ENCODE measurements at places on chromosomes 3 and 15.
A peak's percentile ranks its signal among the peaks of the same experiment; 100 is the strongest.

DNA sequence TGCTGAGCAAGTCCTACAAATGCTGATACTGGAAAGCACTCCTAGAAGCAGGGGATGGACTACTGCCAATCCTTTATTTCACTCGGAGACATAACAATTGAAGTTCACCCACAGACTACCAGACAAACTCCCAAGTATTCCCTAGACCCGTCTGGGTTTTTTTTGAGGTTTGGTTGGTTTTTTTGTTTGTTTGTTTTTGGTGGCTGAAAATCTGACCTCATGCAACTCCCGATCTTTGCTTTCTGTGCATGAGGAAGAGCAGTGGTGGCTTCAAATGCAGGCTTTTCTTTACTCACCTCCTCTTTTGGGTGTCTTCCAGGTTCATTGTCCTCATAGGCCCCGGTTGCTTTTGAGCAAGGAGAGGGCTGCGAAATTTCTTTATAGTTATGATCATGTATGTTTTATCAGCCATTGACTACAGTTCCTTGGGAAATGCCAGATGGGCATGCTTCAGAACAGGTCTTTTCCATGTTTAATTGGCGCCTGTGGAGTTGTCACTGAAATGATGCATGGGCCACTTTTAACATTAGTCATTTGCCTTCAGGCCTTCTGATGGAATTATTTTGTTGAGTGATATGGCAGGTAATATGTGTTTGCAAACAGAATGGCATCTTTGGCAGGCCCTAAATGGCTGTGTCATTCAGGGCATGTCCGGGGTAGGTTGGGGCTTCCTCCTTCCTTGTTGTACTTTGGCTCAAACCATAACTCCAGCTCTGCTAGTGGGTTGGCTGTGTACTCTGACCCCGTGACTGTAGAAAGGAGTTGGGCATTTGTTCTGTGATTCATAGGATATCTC lies 81.3 kb upstream of the ZBED2 start:
- no peak for DNase-seq

DNA sequence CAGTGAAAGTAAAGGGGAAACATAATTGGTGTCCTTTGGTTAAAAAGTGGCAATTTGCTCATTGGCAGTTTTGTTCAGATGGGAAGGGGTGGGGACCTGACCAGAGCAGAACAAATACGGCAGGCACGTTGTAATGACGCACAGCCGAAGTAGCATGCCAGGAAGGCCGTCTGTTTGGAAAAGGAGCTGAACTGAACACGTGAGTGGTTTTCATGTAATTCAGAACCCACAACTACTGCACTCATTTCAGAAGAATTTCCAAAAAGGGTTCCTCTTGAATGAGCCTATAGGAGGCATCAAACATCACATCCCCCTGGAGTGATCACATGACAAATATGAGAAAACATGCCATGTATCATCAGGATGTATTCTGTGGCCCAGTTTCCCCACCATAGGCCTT lies 42.9 kb upstream of the LMCD1 start:
- no peak for DNase-seq

DNA sequence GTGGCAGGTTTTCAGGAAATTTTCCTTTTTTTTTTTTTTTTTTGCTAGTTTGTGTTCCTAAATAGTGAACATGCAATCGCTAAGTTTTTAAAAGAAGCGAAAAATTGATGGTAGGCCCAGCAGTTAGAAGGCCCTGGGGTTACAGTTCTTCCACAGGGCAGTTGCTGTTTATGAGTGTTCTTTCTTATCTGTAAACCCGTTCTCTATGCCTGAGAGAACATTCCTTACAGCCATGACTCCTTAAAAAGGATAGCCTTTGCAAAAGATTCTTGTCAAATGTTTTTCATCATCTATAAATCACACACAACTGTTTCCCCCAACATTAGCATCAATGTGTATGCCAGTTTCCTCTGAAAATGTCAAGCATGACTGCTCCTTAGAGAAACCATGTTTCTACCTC lies 23.8 kb upstream of the MYZAP start:
- no peak for DNase-seq

- DNase-seq = no peak
Observed at GRCh38 chr15:79451361-79451999, 19.3 kb downstream of the MINAR1 start.

DNA sequence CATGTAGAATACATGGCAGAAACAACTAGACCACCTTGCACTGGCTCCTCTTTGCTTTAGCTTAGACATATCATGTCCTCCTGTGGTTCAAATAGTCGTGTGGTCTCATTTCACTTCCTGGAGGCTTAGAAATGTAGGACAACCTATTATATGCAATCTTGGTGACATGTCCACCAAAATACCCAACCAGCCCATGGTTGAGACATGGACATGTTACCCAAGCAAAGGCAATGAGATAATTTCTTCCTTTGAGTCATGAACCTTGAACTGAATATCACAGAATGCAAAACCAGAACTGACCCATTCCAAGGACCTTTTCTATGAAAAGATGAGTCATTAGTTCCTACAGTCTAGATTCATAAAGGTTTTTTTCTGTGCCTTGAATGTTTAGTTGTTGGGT lies 309.0 kb upstream of the MDFIC2 start:
- DNase-seq = no peak

- no peak for DNase-seq
Observed at GRCh38 chr15:57565311-57565710, 26.4 kb upstream of the MYZAP start.

DNA sequence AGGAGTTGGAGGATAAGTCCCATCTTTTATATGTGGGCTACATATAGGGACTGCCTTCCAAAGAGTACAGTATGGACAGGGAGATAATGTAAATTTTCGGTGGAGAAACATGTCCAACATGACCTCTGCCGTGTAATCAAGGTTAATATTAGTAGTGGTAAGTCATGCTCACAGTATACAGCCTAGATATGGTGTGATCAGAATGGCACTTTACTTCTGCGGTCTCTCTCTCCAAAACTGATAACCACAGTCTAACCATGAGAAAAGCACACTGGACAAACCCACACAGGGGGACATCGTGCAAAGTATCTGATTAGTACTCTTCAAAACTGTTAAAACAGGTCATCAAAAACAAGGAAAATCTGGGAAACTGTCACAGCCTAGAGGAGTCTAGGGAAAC lies 66.6 kb upstream of the PLCL2 start:
- no peak for DNase-seq

DNA sequence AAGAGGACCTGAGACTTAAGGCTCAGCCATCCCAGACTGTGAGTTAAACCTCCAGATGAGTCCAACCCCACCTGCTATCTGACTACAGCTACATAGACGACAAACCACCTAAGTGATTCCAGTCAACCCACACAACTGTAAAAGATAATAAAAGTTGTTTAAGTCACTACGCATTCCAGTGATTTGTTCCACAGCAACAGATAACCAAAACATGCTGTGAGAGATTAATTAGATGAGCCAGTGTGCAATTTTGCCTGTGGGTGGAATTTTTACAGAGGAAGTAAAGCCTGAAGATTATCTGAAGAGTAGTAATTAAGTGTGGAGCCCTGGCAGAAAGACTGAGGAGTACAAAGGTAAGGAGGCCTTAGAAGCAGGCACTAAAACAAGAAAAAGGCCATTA lies 5.4 kb downstream of the BTBD1 start:
- no peak for DNase-seq

DNA sequence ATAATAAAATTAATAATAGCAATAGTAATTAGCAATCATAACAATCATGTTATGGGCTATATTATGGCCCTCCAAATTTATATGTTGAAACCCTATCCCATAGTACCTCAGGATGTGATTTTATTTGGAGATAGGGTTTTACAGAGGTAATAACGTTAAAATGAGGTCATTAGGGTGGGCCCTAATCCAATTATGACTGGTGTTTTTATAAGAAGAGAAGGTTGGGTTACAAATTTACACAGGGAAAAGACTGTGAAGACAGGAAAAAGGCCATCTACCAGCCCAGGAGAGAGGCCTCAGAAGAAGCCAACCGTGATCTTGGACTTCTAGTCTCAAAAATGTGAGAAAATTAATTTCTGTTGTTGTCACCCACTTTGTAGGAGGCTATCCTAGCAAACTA lies 353.1 kb downstream of the CHL1 start:
- DNase-seq = no peak

GRCh38 chr3:71380096-71380495 lies 203.4 kb downstream of the FOXP1 start:
- DNase-seq = no peak

GRCh38 chr3:129614927-129615363 lies 8.5 kb upstream of the PLXND1 start:
- no peak for DNase-seq

- no peak for DNase-seq
Observed at GRCh38 chr15:57540211-57540610, 51.5 kb upstream of the MYZAP start.

- DNase-seq = no peak
Observed at GRCh38 chr3:120072867-120073525, 21.3 kb downstream of the GSK3B start.

GRCh38 chr3:54357301-54357700 lies 234.9 kb downstream of the CACNA2D3 start:
- DNase-seq = no peak

DNA sequence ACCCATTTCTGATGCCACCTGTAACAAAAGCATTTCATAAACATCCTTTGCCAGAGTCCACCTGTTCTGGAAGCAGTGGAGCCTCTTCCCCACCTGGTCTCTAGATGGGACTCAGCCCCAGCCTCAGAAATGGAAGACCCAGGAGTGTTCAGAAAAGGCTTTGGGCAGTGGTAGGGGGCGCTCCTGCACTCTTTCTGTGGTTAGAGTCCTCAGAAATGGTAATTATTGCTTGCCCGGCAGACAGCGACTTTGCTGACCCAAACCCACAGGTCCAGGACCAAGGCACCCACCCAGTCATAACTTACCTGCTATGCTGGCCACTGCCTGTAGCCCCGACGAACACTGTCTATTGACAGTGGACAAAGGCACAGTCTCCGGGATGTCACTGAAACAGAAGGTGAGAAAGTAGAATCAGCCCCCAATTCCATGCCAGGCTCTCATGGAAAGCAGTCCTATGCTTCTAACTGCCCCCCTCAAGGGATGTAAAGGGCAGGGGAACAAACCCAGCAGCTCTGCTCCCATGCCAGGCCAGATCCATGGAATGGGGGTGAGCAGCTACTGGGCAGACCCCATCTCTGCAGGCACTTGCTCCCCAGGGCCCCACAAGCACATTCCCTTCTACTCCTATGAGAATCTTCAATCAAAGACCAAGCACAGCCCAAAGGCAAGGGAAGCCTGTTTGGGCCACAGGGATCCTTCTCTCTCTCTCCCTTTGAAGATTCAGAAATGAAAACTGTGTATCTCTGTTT lies 5.1 kb downstream of the ACAA1 start:
- DNase-seq = no peak

- no peak for DNase-seq
Observed at GRCh38 chr3:122014741-122015140, 7.3 kb downstream of the ILDR1 start.

GRCh38 chr15:75989045-75989444 lies 23.2 kb downstream of the NRG4 start:
- DNase-seq = no peak

GRCh38 chr3:150341891-150342290 lies 66.2 kb upstream of the TSC22D2 start:
- DNase-seq = no peak

- no peak for DNase-seq
Observed at GRCh38 chr15:99135194-99135593, 30.3 kb downstream of the SYNM start.

DNA sequence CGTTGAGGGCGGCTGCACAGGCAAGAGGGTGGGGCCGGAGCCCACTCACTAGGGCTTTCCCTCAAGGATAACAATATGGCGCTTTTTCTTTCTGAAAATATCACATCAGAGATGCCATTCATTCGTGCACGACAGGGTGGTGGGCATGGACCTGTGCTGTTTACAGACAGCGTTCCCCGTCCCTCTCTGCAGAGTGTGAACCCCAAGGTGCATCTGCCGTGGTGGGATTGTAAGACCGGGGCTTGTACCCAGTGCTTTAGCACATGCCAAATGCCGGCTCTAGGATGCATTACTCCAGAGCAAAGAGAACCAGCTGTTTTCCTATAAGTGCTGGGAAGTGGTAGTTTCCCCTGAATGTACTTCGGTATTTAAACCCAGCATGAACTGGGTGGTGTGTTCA lies 37.0 kb downstream of the CHDH start:
- no peak for DNase-seq

- DNase-seq = no peak
Observed at GRCh38 chr15:53758412-53758811, 1.1 kb downstream of the WDR72 start.

- no peak for DNase-seq
Observed at GRCh38 chr15:44207643-44208042, 12.6 kb upstream of the FRMD5 start.

- no peak for DNase-seq
Observed at GRCh38 chr15:77017091-77017660, 22.2 kb downstream of the PSTPIP1 start.

GRCh38 chr3:20741381-20741780 lies 555.4 kb upstream of the SGO1 start:
- no peak for DNase-seq

- DNase-seq = no peak
Observed at GRCh38 chr15:38864827-38865581, 300.4 kb upstream of the RASGRP1 start.

- no peak for DNase-seq
Observed at GRCh38 chr15:100671858-100672543, 69.6 kb downstream of the ASB7 start.

GRCh38 chr15:92226020-92226612 lies 167.6 kb upstream of the ST8SIA2 start:
- no peak for DNase-seq

GRCh38 chr3:20225769-20226168 lies 39.8 kb upstream of the SGO1 start:
- peak; percentile 5 for DNase-seq

DNA sequence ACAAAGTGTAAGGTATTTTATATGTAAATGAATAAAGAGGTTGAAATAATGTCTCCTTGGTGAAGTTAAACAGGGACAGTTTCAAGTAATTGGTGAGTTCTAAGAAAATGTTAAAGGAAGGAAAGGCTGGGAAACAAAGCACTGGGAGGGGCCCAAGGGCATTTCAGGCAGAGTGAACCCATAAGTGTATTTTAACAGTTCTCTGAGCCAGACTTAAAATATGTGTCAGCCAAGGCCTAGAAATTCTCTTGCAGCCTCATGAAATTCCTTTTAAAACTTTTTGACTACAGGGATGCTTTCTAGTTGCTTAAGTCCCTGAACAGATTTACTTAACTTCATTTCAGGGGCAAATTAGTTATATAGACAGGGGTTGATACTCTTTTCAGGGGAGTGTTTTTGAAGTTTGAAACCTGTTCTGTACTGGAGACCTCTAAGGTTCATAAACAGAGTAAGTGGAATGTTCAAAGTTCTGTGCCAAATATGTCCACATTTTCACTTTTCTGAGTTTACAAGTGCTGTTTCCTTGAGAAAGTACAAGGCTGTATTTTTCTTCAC lies 77.6 kb downstream of the GALK2 start:
- no peak for DNase-seq

GRCh38 chr3:148329481-148330235 lies 368.0 kb upstream of the AGTR1 start:
- peak; percentile 44 for DNase-seq

DNA sequence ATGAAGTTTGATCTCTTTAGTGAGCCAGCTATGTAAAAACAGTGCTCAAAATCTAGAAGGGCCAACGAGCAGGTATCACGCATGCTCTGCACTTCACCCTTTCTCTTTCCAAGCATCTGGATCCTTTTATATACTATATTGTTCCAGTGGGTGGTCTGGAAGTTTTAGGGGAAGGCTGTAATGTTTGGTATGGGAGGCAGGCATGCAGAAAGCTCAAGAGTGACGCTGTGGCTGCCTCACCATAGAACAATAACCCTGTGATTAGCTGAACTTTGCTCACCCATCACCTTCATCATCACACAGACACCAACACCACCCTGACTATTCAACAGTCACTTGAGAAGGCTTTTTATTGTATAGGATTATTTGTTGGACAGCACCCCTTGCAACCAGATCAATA lies 81.6 kb downstream of the FBN1 start:
- DNase-seq = no peak

Measured in NCI-H2081 treated with DMSO at 0.1 percent for 48 hours (cell line).